ENCODE measurements at places on chromosomes 6 and 20.

DNA sequence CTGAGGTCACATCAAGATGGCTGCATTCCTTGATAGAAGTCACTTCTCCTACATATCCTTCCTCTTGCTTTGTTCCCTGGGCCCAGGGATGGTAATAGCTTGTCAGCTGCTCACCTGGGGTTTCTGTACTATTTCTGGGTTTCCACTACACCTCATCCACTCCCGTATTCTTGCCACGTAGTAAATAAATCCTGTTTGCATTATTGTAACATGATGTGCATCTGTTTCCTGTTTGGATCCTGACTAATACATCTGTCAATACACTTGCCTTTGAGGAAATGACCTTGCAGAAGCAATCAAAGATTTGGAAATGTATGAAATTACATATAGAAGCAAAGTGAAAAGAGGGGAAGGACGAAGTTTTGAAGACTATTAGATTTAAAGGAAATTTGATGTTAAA, 619.0 kb downstream of the PHF3 start:
- DNase-seq: no peak

DNA sequence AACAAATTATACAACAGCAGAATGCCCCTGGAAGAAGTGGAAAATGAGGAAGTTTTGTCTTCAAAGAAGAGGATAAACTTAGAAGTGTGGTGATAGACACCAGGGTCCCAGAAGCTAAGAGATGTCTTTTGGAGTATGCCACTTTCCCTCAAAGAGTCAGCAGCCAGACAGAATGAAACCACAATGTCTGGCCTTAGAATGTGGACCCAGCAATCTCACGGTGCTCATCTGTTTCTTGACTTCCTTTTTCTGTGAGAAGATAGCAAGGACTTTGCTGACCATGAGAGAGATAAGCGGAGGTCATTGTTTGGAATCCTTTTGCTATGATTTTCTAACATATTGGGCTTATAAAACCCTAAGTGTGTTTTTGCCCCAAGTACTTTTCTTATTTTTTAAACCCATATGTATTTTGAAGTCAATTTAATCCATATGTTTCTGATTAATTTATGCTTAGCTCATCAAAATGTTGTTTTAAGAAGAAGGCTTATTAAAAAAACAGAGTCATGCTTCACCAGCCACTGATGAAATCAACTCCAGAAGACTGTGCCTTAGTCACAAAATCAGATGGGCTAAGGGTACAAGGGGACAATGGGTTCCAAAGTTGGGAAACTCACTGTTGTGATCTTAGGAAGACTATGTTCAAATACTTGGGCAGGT, 451.2 kb upstream of the JAG1 start:
- no peak for DNase-seq

GRCh38 chr6:38020593-38020992, 201.1 kb downstream of the ZFAND3 start:
- DNase-seq: no peak

- no peak for DNase-seq
Observed at GRCh38 chr20:4592316-4593148, 129.2 kb upstream of the PRND start.

- no peak for DNase-seq
Observed at GRCh38 chr6:107612762-107613415, 123.0 kb downstream of the SOBP start.

DNA sequence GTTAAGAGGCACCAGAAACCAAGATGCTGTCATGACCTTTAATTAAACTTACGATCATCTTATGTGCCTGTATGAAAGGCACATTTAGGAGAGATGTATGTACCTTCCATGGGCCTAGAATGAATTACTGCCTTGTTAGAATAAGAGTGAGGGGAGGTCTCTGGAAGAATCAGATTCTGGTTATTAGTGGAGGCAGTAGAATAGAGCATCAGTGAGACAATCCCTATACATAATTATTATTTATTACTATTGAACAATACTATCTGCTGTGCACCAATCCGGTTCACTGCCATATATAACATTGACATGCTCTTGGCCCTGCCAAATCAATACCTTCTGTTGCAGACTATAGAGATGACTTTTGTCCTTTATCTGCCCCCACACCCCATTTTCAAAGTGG, 776.5 kb downstream of the DHX35 start:
- DNase-seq: no peak

DNA sequence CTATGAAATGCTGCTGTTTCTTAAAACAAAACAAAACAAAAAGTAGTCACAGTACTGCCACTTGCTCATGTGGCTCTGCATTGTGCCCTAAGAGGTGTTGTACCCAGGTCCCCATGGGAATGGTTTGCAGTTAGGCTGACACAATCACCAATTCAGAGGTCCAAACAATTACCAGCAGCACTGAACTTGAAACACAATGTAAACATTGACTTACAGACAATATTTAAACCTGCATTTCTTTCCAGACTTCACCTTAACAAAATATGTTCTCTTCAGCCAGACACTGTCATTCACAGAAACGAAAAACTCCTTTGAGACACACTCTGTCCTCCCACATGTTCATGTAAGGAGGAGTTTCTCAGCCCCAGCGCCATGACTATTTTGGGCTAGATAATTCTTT, 206.8 kb upstream of the ARG1 start:
- DNase-seq: no peak

DNA sequence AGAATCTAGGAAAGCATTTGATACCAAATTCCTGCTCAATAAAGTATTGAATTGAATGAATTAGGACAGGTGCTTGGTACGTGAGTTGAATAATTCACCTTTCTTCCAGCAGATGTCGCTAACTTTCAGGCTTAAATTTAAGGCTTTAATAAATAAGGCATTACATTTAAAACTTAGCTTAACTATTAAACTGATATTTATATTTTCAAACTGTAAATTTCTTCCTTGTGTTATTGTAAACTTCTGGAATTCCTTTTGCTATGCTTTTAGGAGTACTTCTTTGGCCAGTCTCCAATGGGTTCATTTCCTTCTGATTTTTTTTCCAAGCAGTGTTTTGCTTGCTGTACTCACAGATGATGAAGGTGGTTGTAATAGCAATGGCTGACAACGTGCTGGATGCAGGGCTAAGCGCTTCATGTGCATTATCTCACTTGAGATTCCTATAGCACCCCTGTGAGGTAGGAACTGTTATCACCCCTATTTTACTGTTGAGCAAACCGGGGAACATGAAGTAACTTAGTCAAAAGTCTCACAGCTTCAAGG, 71.3 kb upstream of the SLC2A12 start:
- peak; percentile 75 for DNase-seq

DNA sequence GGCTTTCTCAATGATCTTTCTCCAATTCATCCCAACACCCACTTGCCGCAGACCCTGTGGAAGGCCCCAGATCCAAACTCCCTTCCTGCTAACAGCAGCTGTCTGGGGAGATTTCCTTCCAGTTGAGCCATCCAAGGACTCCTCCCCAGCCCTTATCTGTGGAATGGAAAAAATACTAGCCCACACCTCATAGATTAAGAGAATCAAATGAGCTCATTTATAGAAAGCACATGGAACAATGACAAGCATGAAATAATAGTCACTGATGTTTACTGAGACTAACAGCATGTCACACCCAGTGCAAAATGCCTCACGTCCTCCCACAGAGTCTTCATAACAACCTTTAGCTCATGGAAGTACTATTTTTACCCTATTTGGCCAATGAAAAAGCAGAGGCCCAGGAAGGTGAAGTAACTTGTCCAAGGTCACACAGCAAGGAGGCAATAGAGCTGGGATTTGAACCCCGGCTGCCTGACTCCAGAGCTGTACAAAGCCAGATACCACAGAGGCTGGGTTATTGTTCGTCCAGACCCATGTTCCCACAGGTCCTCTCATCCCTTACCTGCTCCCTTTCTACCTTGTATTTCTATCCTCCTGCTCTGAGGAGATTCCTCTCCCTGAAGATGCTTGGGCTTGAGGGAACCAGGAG, 23.4 kb upstream of the PTGIS start:
- DNase-seq: peak; percentile 38

GRCh38 chr20:63343460-63344445, 17.4 kb downstream of the CHRNA4 start:
- no peak for DNase-seq

GRCh38 chr6:15244620-15245360, 1.1 kb upstream of the JARID2 start:
- DNase-seq: no peak

DNA sequence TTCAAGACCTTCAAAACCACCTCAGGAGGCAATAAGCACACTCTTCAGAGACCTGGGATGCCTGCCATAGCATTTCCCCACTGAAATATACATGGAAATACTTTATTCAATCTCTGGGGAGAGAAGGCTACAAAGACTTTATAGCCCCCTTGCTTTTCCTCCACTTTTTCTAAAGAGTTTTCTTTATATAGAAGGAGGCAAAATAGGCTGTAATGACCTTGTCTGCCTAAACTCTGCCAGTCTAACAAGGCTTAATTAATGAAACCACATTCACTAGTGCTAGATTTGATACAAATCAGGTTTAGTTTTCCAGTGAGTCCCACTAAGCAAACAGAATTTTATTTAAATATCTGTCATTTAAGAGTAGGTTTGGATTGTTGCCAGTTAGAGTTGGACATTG, 114.9 kb downstream of the ADGRG6 start:
- no peak for DNase-seq

DNA sequence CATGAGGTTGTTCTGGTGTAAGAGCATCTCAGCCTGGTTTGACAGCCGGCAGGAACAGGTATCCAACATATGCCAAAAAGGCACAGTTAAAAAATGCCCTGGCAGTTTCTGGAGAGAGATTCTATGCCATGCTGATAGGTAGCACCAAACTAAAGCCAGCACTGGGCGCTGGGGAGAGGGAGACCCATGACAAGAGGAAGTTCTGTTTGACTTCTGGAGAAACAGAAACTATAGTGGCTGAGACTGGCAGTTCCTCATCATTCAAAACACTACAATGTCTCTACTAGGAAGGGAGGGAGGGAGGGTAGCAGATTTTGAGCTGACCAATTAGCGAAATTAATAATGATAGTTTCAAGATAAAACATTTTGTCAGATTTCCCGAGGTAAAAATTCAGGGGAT, 174.1 kb downstream of the ADAT2 start:
- no peak for DNase-seq

GRCh38 chr6:88135578-88136114, 30.5 kb downstream of the CNR1 start:
- no peak for DNase-seq

GRCh38 chr6:14456941-14457340, 339.4 kb downstream of the CD83 start:
- no peak for DNase-seq

DNA sequence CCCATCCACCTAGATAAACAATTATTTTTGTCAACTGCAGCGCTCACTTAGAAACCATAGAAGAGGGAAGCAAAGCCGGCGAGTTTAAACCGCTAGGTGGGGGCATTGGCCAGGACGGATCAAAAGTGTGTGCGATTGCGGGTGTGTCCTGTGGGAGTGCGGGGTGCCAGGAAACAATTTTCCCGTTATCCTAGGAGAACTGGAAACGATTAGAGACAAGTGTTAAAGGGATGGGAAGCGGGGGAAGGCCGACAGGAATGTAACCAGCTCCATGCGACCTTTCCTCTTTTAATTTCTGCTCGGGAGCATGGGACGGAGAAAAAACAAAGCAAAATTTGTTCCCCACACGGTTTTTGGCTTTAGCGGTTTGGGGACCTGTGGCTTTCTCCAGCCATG, 2.8 kb upstream of the HTR1B start:
- no peak for DNase-seq

DNA sequence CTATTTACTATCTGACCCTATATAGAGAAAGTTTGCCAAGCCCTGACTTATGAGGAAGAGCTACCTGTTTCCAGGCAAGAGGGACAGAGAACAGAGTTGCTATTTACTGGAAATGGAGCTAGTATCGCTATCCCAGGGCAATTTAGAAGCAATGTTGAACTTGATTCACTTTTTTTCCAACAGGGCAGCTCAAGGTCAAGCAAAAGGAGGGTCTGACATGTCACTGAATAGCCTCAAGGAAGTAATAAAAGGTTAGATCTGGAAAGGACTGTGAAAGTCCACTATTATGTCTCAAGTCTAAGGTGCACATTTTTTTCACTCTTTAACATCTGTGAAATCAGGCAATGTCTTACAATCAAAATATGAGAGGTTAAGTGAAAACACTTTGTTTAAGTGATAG, 84.4 kb downstream of the CLIC5 start:
- DNase-seq: no peak

GRCh38 chr6:118249680-118250079, 298.4 kb upstream of the PLN start:
- DNase-seq: no peak

DNA sequence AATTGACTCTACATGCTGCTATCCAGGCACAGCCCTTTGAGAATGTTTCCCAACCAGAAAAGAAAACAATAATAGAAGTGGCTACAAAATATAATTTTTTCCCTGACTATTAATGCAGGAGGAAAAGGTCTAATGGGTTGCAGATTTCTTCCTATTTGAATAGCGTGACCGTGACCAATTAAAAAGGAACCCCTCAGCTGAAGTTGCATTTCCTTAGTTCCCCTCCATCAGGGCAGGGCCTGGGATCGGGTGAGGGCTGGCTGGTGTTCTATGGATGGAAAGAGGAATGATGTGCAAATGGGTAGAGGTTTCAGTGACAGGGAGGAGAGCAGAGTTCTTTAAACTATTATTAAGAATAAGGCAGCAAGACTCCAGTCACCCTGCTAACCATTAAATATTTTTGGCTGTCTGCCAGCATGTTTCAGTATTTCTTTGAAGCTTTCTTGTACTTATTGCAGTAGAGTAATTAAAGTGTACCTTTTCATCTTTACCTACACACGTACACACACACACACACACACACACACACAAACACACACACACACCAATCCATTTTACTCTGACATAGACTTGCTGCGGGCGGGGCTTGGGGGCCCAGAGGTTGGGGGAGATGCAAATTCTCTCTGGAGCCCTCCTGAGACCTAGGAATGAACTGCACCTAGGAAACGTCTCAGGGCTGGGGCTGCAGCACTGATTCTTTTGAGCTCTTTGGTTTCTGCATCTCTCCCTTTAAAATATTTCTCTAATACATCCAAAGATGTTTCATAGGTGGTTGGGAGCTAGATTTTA, 154.8 kb upstream of the SLC35B3 start:
- DNase-seq: no peak

- no peak for DNase-seq
Observed at GRCh38 chr20:57786304-57786932, 76.6 kb upstream of the PMEPA1 start.

DNA sequence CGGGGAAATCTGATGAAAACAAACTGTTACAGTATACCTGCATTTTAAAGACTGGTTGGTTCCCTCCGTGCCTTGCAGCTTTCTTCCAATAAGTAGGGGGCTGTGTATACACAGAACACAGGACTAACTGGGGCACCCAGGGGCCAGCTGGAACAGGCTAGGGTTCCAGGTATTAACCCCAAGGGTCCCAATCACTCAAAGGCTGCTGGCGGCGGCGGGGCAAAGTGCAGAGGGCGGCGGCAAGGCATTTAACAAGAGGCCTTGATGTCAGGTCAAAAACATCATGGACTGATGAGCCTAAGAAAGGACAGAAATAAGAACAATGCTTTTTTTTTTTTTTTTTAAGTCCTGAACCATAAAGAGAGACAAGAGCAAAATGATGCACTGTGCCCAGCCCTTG, 2.5 kb downstream of the PMEPA1 start:
- DNase-seq: no peak
